GM23338 (cell line): ENCODE measurements at places on chromosomes 1 and 21.
A peak's percentile ranks its signal among the peaks of the same experiment; 100 is the strongest.

GRCh38 chr1:223437151-223437550 is 43.9 kb downstream of the CCDC185 start:
- no peak for DNase-seq

- DNase-seq: no peak
Measured at GRCh38 chr1:228275179-228275429, 67.3 kb downstream of the OBSCN start.

- DNase-seq: no peak
Measured at GRCh38 chr1:229107304-229107815, 163.6 kb upstream of the RAB4A start.

- DNase-seq: no peak
Measured at GRCh38 chr1:43418858-43419257, 29.2 kb downstream of the SZT2 start.

- peak; percentile 41 for DNase-seq
Measured at GRCh38 chr1:69221524-69221923, 346.2 kb upstream of the LRRC7 start.

- no peak for DNase-seq
Measured at GRCh38 chr1:86504895-86505563, 36.3 kb downstream of the CLCA1 start.

- no peak for DNase-seq
Measured at GRCh38 chr1:209890641-209891330, 47.2 kb upstream of the SYT14 start.

DNA sequence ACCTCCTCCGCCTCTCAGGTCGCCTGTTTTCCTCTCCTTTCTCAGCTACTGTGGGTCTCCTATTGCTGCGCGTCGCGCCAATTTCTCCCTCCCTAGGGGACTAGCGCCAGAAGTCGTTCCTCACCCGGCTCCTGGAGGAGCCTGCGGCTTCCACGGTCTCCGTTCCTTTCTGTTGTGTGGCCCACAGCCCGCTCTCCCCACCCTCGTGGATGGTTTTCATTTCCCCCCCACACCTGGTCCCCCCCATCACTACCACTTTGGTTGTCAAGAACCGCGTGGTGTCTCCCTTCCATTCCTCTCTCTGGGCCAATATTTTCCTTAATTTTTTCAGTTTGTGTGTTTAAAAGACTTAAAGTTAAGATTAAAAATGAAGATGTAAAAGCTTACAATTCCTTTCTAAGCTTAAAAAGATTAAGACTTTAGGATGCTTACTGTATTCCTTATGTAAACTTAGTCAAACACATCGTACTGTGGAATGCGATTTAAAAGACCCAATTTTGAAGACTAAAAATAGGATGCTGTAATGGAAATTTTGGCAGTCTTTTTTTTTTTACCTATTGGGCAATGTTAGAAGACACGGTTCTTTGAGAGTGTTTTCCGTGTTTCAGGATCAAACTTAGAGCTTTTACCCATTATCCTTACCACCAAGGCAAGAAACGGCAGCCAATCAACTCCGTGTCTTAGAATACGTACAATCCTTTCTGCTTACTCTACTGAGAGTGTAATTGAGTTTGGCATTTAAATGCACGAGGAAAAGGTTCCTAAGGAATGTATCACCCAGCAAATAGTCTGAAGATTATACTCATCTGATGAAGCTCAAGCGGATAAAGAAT is 773 bp downstream of the CNST start:
- peak; percentile 28 for DNase-seq

GRCh38 chr1:83950106-83950661 is 48.7 kb downstream of the TTLL7 start:
- DNase-seq: no peak

DNA sequence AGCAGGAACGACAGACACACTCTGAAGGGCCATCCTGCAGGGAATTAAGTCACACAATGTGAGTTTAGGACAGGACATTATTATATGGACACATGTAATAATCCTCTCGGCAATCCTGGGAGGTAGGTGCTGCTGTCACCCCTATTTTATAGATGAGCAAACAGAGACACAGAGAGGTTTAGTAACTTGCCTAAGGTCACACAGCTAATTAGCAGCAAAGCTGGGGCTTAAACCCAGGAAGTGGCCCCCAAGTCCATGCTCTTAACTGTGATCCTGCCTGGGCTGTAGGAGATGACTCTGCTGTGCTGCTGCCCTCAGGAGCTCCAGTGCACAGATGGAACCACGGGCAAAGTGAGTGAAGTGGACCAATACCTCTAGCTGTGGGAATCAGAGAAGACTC is 660.0 kb downstream of the PTPRU start:
- DNase-seq: no peak

- no peak for DNase-seq
Measured at GRCh38 chr1:21891621-21892479, 45.3 kb downstream of the HSPG2 start.

- no peak for DNase-seq
Measured at GRCh38 chr21:41716751-41717150, 50.1 kb downstream of the RIPK4 start.

- DNase-seq: no peak
Measured at GRCh38 chr21:46482846-46483231, 24.1 kb downstream of the DIP2A start.

DNA sequence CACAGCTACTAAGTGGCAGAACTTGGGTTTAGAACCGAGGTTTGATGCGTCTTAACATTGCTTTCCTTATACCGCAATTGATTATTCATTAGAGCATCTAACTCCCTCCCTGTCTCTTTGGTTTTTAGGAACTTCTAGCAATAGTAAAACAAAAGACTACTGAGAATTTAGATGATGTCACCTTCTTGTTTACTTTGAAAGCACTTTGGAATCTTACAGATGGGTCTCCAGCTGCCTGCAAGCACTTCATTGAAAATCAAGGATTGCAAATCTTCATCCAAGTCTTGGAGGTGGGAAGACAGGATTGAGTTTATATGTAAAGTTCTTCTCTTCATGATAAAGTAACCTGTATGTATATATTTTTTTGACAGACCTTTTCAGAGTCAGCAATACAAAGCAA is 35.0 kb downstream of the ZYG11A start:
- DNase-seq: peak; percentile 30

DNA sequence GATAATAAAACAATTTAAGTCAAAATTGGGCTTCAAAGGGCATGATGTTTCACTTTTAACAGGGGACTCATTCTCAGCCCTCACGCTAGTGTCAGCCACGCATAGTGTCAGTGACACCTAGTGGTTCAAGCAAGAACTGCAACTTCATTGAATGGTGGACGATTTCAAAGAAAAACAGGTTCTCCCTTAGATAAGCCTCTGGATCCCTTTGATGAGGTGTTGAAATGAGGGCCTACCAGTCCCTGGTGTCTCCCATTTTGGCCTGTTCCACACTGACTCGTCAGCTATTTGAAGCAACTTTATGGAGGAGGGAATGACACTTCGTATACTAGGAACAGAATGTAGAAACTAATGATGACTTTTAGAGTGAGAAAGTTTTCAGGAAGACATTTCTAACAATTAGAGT is 56.2 kb downstream of the FCRL5 start:
- DNase-seq: peak; percentile 76

DNA sequence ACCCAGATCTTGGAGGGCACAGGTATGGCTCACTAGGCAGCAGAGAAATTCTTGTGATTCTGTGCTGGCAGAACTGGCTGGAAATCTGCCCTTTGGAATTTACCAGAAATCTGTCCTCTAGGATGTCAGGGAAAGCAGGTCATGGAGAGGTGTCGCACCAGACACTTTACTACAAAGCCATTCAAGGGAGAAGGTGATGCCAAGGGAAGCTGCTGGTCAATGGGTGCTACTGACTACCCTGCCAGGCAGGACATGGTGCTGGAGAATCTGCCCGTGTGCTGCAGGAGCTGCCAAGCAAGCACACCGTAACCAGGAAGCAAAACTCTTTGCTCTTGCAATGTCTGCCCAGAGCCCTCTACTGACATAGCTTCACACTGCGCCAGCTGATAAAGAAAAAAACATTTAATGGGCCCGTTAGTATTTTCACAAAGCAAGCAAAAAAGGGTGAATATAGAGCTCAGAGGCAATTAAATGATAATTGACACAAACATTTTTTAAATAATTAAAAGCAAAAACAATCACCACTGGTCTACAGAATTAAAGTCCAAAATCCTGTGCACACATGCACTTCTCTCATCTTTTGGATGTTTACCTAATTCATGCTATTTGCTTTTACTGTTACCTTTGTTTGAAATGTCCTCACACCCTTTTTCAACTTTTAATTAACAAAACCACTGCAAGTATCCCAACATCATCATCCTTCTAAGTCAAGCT is 7.2 kb upstream of the FBXO28 start:
- DNase-seq: peak; percentile 73

DNA sequence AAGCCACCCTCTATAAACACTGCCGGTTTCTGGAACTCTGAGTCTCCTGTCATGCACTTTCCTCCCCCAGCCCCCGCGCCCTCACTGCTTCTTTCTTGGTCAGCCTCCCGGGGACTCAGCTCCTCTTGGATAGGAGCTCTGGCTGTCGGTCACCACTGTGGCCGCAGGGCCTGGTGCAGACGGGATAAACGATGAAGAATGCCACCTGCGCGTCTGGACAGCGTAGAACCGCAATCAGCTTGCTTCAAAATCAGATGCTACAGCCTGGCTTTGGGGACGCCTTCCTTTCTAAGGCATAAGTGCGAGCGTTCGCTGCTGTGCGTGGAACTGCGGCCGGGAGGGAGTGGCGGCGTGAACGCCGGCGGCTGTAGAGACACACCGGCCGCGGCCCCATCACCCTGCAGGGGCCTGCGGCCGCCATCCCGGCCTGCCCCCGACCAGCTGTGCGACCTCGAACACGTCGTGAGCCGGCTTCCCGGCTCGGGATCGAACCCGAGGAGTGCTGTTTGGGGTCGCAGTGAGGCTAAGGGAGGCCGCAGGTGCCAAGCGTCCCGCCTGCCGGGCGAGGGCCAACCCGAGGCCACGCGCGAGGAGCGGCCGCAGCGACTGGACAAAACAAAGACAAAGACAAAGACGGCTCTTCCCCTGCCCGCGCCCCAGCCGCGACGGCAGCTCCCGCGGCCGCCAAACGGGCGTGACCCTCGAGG is 688 bp downstream of the PTTG1IP start:
- peak; percentile 38 for DNase-seq

DNA sequence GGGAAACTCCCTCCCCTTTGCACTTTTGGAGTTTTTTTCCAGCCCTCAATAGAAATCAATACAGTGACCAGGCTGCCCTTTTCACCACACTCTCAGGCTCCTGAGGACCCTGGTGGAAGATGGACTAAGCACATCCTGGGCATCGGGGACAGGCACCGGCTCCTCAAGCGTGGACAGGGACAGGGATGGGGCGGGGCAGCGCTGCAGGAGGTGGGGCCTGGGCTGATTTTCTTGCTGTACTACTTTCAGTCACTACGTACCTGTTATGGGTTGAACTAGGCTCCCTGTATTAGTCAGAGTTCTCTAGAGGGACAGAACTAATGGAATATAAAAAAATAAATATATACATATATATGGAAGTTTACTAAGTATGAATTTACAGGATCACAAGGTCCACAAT is 2.5 kb downstream of the MX2 start:
- DNase-seq: no peak

- no peak for DNase-seq
Measured at GRCh38 chr1:158020886-158021620, 27.6 kb downstream of the KIRREL1 start.
